ENCODE measurements at places on chromosomes 13 and 19.

DNA sequence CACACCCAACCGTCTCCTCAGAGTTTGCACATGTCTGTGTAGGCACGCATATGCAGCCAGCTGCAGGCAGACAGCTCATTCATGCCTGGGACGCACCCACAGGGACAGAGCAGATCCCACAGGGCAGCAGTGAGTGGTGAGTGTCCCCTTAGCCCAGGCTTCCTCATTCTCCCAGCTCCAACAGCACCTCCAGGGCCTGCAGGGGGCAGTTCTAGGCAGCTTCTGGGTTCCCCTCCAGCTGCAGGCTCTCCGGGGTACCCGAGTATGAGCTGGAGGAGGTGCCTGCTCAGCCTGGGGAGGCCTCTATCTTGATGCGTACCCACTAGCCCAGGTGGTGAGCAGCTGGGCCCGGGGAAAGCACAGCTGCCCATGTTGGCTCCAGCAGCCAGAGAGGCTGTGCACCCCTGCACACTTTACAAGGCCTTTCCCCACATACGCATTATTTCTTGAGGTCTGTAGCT lies 1.3 kb upstream of the SHANK1 start:
- peak; percentile 39 for DNase-seq

DNA sequence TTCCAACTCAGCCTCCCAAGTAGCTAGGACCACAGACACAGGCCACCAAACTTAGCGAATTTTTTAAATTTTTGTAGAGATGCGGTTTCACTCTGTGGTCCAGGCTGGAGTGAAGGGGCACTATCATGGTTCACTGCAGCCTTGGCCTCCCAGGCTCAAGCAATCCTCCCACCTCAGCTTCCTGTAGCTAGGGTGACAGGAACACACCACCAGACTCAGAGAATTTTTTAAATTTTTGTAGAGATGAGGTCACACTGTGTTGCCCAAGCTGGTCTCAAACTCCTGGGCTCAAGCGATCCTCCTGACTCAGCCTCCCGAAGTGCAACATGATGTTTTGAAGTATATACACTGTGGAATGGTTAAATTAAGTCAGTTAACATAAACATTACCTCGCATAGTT lies 263.6 kb downstream of the OXGR1 start:
- no peak for DNase-seq

GRCh38 chr19:43976732-43977131 lies 7.3 kb upstream of the ZNF155 start:
- no peak for DNase-seq

GRCh38 chr19:28185646-28186045 lies 1027.3 kb downstream of the UQCRFS1 start:
- DNase-seq = no peak

DNA sequence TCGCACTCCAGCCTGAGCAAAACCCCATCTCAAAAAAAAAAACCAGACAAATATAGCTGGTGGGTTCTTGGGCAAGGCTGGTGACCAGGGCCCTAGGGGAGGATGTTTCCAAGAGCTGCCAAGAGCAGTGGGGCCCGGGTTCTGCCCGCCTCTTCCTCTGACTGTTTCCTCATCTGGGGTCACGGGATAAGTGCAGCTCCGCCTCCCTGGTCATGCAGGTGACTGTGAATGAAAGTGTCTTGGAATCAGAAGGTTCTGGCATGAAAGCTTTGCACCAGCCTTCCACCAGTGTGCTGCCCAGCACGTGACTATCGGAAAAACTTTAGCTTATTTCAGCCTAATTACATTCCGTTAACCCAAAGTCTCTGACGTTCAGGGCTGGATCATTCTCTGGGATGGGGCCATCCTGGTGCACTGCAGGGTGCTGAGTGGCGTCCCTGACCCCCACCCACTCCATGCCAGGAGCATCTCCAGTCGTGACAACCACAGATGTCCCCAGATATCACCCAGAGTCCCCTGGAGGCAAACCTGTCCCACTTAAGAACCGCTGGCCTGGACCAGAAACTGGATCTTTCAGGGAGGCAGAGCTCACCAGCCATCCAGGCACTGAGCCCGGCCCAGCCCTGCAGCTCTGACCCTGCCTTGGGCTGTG lies 85.6 kb downstream of the GNG7 start:
- DNase-seq = no peak

GRCh38 chr19:31377736-31378135 lies 28.5 kb upstream of the TSHZ3 start:
- DNase-seq = no peak

- DNase-seq = no peak
Observed at GRCh38 chr13:28568286-28568685, 73.4 kb upstream of the FLT1 start.

DNA sequence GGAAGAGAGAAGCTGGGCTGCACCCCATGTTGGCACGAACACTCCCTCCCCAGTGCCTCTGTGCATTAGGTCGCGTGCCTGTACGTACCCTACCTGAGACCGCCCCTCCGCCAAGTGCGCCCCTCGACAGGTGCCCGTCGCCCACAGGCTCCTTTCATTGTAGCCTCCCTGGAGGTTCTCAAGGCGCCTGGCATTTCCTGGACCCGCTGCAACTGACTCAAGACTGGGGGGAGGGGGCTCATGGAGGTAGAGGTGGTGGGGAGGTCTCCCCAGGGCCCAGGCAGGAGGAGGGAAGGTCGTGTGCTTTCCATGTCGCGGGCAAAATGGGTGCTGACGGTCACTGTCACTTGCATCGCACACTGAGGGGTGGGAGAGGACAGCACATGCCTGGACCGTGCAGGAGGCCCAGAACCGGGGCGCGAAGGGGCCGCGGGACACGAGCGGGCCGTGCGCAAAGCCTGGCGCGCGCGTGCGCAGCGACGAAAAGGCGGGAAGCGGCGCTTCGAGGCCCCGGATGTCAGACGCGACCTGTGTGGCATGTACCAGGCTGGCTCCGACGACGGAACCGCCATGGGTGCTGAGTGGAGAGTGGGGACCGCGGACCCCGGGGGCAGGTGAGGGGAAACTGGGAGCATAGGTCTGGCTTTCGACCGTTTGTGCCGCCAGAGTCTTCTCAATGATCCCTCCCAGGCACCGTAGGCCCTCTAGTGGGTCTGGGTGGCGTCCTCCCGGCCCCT lies 16.5 kb downstream of the NFIX start:
- DNase-seq = no peak

- no peak for DNase-seq
Observed at GRCh38 chr19:52335768-52336116, 301 bp upstream of the ZNF610 start.

DNA sequence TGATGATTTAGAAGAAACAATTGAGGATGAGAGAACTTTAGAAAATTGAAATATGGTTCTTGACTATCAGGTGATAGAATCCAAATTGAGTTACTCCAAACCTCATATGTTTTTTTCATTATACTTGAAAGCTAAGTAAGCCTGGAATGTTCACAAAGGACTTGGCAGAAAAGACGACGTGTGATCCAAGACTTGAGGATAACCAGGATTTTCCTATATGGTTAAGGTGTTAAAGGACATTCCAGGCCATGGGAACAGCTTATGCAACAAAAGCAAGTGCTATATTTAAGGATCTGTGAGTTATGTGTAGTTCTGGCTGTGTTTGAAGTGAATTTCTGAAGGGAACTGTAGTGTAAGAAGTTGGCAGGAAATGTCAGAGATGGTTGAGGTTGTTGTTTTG lies 52.5 kb downstream of the SLITRK1 start:
- DNase-seq = no peak

DNA sequence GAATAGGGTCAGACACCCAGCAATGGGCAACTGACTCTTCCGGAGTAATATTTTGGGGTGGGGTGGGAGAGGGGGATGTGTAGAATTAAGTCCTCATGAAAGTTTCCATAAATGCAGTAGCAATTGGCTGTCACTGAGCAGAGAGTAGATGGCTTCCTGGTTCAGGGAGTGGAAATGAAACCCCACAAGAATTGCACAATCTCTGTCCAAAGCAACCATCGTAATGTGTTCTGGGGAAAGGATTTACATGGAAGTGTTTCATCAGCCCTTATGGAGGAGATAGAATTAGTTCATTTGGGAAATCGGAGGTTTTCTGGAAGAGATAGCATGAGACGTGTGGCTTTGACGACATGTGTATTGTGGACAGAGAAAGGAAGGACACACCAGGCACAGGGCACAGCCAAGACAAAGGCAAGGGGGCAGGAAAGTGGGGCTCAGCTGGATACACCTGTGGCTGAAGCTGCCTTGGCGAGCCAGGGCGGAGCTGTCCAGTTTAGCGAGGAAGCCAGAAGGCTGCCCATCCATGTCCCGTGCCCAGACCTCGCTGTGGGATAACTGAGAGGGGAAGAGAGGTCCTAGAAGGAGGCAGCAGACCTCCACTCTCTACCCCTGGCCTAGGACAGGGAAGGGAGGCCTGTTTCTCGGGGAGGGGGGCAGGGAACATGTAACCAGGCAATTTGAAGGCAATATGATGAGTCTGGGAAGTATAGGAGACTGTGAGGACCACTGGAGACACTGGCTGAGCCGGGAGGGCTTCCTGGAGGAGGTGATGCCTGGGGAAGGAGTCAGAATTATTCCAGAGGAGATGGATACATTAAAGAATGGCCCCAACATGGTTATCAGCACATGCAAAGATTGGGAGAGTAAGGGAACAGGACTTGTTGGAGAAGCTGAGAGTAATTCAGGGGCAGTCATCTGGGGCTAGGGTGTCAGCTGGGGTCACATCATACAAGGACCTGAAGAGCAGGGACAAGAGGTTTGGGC lies 2.6 kb upstream of the CLEC4G start:
- peak; percentile 52 for DNase-seq

DNA sequence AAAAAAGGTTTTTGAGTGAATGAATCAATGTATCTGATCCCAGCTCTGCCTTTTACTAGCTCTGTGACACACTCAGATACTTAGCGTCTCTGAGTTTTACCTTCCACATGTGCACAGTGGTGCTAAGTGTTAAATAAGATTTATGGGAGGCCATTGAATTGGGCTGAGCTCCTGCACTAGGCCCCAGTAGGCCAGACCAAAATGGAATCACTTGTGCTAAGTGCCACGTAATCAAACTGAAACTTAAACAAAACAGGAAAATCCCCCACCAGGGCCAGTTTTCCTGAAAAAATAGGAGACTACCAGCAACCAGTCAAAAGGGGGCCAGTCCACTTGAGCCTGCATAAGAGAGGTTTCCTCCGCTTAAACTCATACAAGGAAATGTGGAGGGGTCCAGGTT lies 40.9 kb downstream of the GJA3 start:
- DNase-seq = no peak

DNA sequence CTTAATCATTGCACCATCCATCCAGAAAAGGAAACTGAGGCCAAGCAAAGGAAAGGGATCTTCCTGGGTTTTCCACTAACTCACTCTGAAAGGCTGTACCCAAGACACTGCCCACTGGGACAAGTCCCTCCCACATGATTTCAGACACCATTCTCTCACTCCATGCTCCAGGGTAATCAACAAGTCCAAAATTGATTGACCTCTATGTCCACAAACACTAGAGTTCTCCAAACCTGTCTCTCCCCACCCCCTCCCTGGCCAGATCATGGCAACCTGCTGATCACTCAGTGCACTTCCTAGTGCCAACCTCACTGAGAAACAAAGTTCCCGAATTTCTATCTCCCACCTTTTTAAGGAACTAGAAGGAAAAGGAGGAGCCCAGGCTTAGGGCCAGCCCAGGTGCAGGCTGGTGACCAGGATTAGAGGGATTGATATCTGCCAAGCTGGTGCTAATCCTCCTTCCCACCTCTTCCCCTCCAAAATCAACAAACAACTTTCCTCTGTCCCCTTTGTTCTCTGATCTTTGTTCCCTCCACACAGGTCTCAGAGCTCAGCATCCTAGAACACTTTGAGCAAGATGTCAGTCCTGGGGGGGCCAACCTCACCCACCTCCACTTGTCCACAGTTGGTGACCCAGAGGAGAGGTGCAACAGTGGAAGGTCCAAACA lies 2.4 kb upstream of the CYP2A13 start:
- no peak for DNase-seq

DNA sequence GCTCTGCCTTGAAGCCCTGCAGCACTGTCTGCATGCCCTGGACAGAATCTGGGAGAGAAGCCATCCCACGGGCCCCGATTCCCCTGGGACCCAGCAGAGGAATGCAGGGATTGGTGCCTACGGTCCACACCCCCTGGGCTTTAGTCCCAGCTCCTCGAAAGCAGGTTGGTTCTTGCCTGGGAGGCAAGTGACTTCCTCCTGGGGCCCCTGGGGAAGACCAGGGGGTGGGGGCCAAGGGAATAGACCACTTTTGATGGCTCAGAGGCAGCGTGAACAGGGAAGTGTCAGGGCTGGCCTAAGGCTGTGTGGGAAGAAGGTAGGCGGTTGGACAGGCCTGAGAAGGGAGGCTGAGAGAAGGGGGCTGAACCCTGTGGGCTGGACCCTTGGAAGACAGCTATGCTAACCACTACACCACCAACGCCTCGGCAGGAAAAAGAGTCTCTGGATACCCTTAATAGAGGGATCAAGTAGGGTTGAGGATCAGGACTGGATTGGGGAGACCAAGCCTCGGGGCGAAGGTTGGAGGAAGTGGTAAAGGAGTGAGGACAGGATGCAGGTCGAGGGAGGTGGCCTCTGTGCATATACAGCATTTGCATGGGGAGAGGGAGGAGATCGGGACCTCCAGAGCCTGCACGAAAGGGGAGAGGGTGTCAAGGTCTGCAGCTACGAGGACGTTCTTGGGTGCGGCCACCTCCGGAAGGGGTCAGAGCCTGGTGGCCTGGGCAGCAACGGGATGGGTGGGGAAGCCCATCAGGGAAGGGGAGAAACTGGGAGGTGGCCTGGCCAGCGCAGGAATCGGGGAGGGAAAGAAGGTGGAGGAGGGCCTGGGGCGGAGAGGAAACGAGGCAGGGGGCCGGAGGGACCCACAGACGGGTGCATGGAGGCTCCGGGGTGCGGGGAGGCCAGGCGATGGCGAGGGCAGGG lies 709 bp downstream of the DPP9 start:
- DNase-seq = no peak

GRCh38 chr19:21604351-21604926 lies 99.0 kb downstream of the ZNF429 start:
- peak; percentile 48 for DNase-seq

- peak; percentile 22 for DNase-seq
Observed at GRCh38 chr13:80363890-80364503, 23.1 kb upstream of the SPRY2 start.

DNA sequence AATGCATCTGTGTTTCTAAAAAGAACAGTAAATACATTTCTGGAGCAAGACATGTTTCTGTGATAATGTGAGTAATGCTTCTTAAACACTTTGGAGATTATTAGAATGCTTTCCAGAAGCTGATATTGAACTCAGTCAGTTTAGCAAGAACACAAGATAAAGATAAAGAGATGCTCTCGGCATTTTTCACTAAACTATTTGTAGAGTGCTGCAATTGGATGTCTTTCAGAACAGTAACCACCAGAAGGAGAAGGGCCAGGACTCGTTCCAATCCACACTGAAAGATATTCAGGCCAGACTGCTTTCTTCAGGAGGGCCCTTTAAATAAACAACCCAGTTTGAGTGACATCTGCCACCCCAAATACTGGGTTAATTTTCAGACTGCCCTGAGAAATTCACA lies 456.0 kb downstream of the TBC1D4 start:
- no peak for DNase-seq
